ENCODE measurements at places on chromosomes 4 and X.

GRCh38 chrX:1914606-1915365 lies 299.9 kb downstream of the ASMT start:
- no peak for DNase-seq

GRCh38 chr4:3878678-3879077 lies 112.5 kb downstream of the ADRA2C start:
- no peak for DNase-seq

- no peak for DNase-seq
Observed at GRCh38 chr4:5724377-5724776, 13.4 kb downstream of the EVC start.

DNA sequence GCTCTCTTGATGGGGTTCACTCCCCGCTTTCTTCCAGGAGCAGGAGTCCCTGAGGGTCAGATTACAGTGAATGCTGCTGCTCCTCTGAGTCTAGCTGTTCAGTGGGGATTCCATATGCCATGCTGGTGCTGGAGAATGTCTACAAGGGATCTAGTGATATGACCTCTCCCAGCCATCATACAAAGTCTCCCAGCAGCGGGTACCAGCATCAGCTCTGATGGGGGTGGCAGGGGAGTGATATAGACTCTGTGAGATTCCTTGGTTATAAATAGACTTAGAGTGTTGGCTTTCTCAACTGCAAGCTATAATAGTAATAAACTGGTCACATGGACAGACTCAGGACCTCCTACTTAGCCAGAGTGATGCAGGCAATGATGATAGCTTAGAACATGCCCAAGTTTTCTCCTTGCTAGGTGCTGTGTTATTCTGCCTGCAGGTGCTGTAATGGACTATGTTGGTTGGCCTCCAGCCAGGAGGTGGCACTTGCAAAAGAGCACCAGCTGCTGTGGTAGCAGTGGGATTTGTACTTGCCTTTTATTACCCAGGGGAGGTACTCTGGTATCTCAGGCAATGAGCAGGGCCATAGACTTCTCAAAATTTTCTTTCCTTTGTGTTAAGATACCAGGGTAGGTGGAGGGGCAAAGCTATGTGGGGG lies 202.9 kb downstream of the CHIC1 start:
- DNase-seq: no peak

DNA sequence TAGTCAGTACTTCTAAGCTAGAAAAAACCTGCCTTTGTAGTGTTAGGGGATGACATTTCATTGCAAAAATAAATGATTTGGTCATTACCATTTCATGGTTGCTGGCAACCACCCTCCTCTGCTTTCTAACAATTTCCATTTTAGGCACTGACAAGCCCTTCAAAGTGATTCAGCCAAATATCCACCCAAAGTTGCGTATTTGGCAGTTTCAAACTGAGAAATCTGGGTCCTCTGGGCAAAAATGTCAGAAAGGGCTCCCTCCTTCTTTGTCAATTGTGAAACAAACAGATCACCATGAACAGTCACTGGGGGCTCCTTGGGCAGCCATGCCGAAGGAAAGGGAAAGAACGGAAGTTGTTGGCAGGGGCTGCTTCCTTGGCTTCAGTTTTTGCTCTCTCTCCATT lies 33.0 kb downstream of the PLAC1 start:
- DNase-seq: no peak

- DNase-seq: no peak
Observed at GRCh38 chrX:110786486-110786885, 9.1 kb downstream of the CHRDL1 start.

DNA sequence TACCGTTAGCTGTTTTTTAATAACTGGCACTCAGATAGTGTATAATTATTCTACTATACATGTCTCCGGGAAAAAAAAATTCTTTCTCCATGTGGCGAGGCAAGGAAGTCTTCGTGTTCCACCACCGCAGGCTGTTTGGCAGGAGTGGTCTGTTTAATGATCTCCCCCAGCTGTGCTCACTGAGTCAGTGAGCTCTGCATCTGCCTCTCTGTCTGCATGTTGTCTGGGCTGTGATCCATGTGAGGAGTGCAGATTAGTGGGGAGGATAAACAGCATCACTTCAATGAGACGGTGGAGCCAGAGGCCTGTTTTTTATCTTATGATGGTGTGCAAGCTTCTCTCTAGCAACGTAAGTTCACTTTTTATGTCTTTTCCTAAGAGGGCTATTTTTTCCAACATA lies 69.8 kb downstream of the RPS3A start:
- DNase-seq: peak; percentile 62

- no peak for DNase-seq
Observed at GRCh38 chr4:56739066-56739777, 58.1 kb upstream of the HOPX start.

GRCh38 chrX:134375691-134376090 lies 84.3 kb upstream of the HPRT1 start:
- no peak for DNase-seq

DNA sequence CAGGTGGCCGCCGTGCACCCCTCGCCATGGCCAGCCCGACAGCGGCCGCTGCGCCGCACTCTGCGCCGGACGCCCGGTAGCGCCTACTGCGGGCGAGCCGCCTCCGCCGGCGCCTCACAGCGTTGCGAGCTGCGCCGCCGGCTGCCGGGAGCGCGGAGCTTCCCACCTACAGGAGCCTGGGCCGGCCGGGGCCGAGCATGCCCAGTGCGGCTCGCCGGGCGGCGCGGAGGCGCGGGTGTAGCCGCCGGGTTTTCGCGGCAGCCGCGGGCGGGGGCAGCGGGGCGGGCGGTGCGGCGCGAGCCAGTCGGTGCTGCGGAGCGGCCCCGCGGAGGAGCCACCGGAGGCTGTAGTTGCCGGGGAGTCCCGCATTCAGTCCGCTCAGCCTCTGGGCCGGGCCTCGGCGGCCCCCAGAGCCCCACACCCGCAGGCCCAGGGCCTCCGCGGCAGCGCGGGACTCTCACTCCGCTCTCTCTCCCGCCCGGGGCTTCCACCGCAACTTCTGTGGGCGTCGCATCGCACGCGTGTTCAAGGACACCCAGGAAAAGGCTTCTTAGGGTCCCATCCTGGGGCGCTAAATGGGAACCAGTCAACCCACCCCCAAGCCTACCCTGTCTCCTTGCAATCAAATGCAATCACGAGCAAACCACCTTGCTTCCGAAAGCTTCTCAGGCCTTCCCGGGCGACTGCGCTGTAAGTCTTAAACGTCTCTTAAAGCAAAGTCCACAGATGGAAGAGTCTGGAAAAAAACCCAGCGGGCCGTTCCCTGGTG lies at the start of gene MFAP3L:
TSS of gene MFAP3L (minus strand) at position 143 of the 769 bp plus-strand sequence. CDS start 20,518 bp downstream, outside the sequence.
- peak; percentile 91 for DNase-seq

GRCh38 chr4:59247032-59247431 lies 1953.1 kb upstream of the ADGRL3 start:
- DNase-seq: no peak

DNA sequence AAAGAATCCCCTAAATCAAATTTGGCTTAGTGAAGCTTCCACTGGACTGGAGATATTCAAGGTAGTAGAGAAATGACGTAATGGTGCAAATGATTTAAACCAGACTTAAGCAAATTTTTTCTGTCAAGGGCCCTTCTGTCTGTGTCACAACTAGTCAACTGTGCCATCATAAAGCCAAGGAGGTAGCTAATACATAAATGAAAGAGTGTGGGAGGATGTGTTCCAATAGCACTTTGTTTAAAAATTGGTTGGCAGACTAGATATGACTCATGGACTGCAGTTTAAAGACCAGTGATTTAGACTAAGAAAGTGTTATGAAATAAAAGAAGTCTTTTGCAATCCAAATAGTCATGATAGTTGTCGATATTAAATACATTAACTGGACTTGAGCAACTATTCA lies 24.3 kb upstream of the TEX13C start:
- no peak for DNase-seq

DNA sequence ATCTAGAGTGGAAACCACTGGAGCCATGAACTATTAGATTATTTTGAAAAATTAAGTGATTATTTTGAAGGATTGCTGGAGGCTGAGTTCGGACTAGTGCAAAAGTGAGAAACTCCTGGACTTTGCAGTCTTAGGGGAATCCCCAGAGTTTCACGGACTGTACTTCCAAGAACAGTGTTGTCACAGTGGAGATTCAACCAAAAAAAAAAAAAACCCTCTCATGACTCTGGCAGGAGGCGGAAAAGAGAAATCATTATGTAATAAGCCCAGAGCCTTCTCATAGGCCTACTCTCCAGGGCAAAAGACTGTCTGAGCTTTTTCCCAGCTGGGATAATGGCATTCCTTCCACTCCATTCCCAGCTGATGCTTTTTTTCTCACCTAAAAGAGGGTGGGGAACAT lies 16.8 kb upstream of the C4orf51 start:
- DNase-seq: no peak

Data from transverse colon (tissue), 4 donors.